ENCODE measurements at places on chromosomes 6 and 20. TPM values are rescaled to one million over a fixed set of nuclear protein-coding genes. Genes with fewer than 3 reads are reported as not detected.

Gene TOX2
- total RNA-seq, result 10.2 TPM

Gene RBBP8NL
- not detected for total RNA-seq

Gene HFE
- 13.8 TPM for total RNA-seq

Gene TMEM170B
- 1.0 TPM for total RNA-seq

Gene SEMG1
- not detected for total RNA-seq

Gene SPATS1
- not detected for total RNA-seq

Gene CCHCR1
- 7.2 TPM for total RNA-seq

Gene SMLR1
- not detected for total RNA-seq

Gene LTB
- 0.33 TPM for total RNA-seq

Gene FAM209B
- total RNA-seq, result not detected

Gene HLA-DOA
- not detected for total RNA-seq

Gene LPA
- total RNA-seq, result 0.02 TPM

Gene ZBTB46
- 0.59 TPM for total RNA-seq

Gene OXT
- total RNA-seq, result not detected

Gene ANKRD6
- total RNA-seq, result 2.1 TPM

Gene ELOVL2
- total RNA-seq, result 6.6 TPM

Gene IL20RA
- total RNA-seq, result not detected

Gene TMC2
- total RNA-seq, result not detected

Gene PHACTR1
- not detected for total RNA-seq

Gene DSTN
- total RNA-seq, result 668 TPM

Gene LY6G6C
- total RNA-seq, result not detected

Gene PPP1R3G
- 1.6 TPM for total RNA-seq

Gene PNPLA1
- not detected for total RNA-seq

Gene SLC22A7
- total RNA-seq, result not detected

Gene OPN5
- total RNA-seq, result not detected

Gene WFDC6
- not detected for total RNA-seq

Gene C20orf96
- 10.9 TPM for total RNA-seq

Gene GRIK2
- total RNA-seq, result 0.22 TPM

Gene NRSN1
- total RNA-seq, result not detected

Gene ULBP1
- 0.97 TPM for total RNA-seq

Gene ZC3H12D
- total RNA-seq, result 0.20 TPM

Gene ME1
- total RNA-seq, result 40.1 TPM

Gene FABP7
- not detected for total RNA-seq

Gene BPIFB1
- 0.14 TPM for total RNA-seq

Gene CST2
- 0.44 TPM for total RNA-seq

Gene ANKRD66
- not detected for total RNA-seq

Gene IPCEF1
- total RNA-seq, result 0.02 TPM

Gene RIPPLY2
- total RNA-seq, result 0.64 TPM

Gene GTSF1L
- total RNA-seq, result not detected

Gene TPX2
- total RNA-seq, result 117 TPM

Gene BACH2
- total RNA-seq, result 0.33 TPM

Gene C6orf141
- total RNA-seq, result 25.8 TPM

Gene FAM162B
- not detected for total RNA-seq

Gene TRAPPC3L
- not detected for total RNA-seq

Gene EFCAB8
- not detected for total RNA-seq

Gene OARD1
- 19.4 TPM for total RNA-seq

Gene ARID1B
- 14.6 TPM for total RNA-seq

Gene TMEM244
- total RNA-seq, result not detected

Gene TCP11
- total RNA-seq, result not detected

Gene ZNF311
- 0.37 TPM for total RNA-seq

Gene ADGRB3
- not detected for total RNA-seq

Gene PTCHD4
- total RNA-seq, result not detected

Gene MAFB
- not detected for total RNA-seq

Gene SUN5
- total RNA-seq, result not detected

Gene TGM2
- 410 TPM for total RNA-seq

Gene APOBEC2
- not detected for total RNA-seq

Gene SEC63
- 22.8 TPM for total RNA-seq

Gene FOXC1
- 8.7 TPM for total RNA-seq
